ENCODE measurements at places on chromosomes 3 and 15.

GRCh38 chr15:61951949-61952348, 108.3 kb downstream of the VPS13C start:
- DNase-seq, result no peak

DNA sequence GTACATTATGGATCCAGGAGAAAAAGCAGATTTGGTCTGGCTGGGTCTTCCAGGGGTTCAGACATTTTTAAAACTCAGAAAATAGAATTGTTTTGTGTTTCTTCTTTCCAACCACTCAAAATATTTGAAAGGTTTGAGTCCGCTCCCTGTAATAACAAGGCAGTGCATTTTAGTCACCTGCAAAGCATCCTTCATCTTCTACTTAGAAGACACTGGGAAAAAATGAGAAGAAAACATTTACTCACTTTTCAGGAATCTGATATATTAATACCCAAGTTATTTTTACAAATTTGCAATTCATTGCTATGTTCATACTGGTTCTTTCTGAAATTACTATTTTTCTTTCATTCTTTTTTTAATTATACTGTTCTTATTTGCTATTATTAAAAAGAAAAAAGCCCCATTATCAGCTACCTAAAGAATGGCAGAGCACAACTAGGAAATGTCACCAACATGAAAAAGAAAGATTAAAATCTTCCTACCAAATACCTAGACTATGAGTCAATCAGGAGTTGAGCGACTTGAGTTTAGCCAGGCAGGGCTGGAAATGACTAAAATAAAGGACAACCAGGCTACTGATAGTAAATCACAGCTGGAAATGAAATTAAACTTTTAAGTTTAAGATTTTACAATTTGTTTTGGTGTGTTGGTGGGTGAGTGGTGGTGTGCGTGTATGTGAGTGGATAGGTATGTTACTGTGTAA, 280.3 kb upstream of the THBS1 start:
- DNase-seq, result no peak

DNA sequence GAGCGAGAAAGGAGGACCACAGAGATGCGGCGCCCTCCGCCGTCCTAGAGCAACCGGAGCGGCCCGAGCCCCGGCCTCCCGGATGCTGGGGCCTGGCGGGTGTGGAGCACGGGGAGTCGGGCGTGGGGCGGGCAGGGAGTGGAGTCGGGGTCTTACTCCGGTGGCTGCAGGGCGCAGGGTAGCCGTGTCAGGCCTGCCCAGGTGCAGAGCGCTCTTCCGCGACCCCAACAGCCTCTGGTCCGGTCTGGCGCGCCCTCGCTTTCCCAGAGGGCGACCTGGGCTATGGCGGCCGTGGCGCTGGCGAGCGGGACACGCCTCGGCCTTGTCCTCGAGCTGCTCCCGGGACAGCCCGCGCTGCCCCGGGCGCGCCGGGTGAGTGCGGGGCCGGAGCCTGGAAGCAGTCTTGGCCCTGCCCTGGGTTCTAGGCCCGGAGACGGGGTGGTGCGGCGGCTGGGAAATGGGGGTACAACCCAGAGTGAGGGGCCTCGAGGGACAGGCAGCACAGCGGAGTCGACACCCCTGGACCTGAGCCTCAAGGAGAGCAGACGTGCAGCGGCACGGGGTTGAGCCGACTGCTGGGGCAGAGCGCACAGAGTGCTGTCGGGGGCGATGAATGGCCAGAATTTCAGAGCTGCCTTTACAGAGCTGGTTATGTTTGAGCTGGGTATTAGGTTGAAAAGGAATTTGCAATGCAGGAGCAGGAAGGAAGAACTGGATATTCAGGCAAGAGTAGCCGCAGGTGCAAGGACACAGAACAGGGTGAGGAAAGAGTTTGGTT, at the start of gene ZNF662:
TSS of gene ZNF662 (plus strand) at position 73 of the 778 bp plus-strand sequence. CDS start 1,973 bp downstream, outside the sequence.
- DNase-seq, result no peak

- no peak for DNase-seq
Measured at GRCh38 chr3:46667061-46667621, 26.3 kb downstream of the ALS2CL start.

GRCh38 chr3:102909904-102910303, 475.1 kb downstream of the ZPLD1 start:
- no peak for DNase-seq

DNA sequence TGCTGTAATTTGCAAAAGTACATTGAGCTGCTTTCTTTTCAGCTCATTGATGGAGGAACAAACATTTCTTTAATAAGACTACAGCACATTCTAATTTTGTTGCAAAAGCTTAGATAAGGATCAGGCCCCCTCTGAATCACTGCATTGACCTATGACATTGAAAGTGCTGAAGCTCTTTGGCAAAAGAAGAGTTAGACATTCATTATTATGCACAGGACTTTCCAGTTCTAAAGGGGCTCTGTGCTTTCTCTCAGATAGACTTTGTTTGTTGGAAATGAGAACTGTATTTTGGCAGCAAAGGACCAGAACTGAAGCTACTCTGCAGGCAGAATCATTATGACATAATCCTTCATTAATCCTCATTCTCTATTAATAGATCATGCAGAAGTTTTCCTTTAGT, 252.9 kb upstream of the SOX2 start:
- no peak for DNase-seq

DNA sequence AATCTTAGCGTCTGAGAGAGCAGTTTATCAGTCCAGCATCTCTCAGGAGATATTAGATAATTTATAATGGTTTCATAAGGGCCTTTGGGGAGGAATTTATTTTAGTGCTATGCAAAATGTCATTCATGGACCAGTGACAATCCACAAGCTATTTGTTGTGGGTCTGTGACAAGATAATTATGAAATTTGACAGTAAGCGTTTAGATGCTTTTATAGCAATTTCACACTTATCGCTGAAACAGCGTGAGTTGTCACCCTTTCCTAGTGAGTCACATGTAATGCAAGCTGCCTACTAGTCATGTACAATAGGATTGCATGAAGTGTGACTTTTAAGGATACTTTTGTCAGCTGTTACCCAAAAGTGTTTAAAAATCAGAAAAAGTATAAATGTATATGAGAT, 315.6 kb upstream of the THBS1 start:
- no peak for DNase-seq

- DNase-seq, result peak; percentile 49
Measured at GRCh38 chr3:8776406-8776805, 7.0 kb upstream of the OXTR start.

Measured in brain pericyte (primary cell).